ENCODE measurements at places on chromosomes 3 and 15. TPM values are rescaled to one million over a fixed set of nuclear protein-coding genes. Genes with fewer than 3 reads are reported as not detected.

The GOLGA8S gene
- total RNA-seq, result under 0.01 TPM

The CCDC13 gene
- total RNA-seq, result 2.8 TPM

The ETV5 gene
- 51.6 TPM for total RNA-seq

The ENTPD3 gene
- total RNA-seq, result 1.9 TPM

The CMTM8 gene
- total RNA-seq, result 0.63 TPM

The MST1R gene
- total RNA-seq, result 3.8 TPM

The ERC2 gene
- total RNA-seq, result 87.3 TPM

The GOLGA6A gene
- not detected for total RNA-seq

The SOX14 gene
- total RNA-seq, result not detected

The RASL12 gene
- 2.8 TPM for total RNA-seq

The AMT gene
- total RNA-seq, result 2.5 TPM

The GPR171 gene
- not detected for total RNA-seq

The HIGD2B gene
- total RNA-seq, result not detected
